ENCODE measurements at places on chromosomes 3 and 15. TPM values are rescaled to one million over a fixed set of nuclear protein-coding genes. Genes with fewer than 3 reads are reported as not detected.

The IGSF11 gene
- 0.37 TPM for total RNA-seq

- no peaks in the 10 kb centered on the region for H3K36me3 ChIP-seq
- no peak overlapping the region for H3K27ac ChIP-seq
- H3K4me1 ChIP-seq, result no peaks in the 10 kb centered on the region
- H3K4me3 ChIP-seq, result no peak overlapping the region
Observed at GRCh38 chr3:21500834-21501233, 250.2 kb downstream of the ZNF385D start.

DNA sequence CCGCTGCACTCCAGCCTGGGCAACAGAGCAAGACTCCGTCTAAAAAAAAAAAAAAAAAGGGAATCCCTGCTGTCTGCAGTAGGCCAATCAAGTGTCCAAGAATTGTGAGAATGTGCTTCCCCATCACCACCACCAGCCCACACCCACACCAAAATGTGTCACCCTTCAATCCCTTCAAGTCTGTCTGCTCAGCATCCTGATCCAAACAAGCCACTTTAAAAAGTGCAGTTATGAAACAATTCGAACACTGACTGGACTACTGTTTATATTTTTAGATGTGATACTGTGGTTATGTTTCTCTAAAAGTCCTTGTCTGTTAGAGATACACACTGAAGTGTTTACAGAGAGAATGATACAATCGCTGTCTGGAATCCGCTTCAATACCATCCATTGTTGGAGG is 78.1 kb upstream of the CGNL1 start:
- no peak overlapping the region for H3K4me3 ChIP-seq
- no peaks in the 10 kb centered on the region for H3K27me3 ChIP-seq
- H3K4me1 ChIP-seq, result no peaks in the 10 kb centered on the region
- DNase-seq, result no peak
- no peak overlapping the region for H3K27ac ChIP-seq
- no peaks in the 10 kb centered on the region for H3K36me3 ChIP-seq

DNA sequence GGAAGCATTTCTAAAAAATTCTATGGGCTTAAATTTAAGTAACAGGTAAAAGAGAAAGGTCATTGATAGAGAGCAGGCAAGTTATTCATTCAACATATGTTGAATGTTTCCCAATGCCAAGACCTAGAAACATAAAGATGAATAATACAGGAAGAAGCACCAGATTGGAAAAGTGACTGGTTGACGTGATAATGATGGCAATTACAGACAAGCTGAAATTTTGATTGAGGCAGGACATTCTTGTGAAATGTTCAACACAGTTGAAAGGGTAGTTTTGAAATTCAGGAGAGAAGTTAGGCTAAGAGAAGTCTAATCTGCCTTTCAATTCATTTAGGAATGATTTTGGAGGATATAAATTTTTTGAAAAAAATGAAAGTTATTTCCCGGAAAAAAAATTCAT is 536.3 kb upstream of the NAALADL2 start:
- DNase-seq, result no peak
- no peak overlapping the region for H3K4me3 ChIP-seq
- H3K36me3 ChIP-seq, result no peaks in the 10 kb centered on the region

The SLC27A2 gene
- 33.2 TPM for total RNA-seq

DNA sequence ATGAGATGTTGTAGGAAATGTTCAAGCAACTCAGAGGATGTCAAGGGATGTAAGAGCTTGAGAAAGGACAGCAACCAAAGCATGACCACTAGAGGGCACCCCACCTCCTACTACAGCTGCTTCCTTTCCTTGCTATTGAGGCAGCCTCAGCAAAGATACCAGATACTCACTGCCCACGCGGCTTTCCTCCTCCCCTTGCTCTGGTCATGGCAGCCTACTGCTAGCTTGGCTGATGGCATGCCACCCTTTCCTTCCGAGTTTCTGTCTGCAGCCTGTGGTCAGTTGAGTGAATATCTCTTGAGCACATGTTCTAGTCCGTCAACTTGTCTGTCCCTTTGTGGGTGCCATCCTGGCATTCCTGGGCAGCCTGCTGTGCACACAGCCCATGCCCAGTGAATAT is 4.4 kb upstream of the CXCR6 start:
- peaks cover 15% of the 10 kb centered on the region for H3K36me3 ChIP-seq
- H3K27ac ChIP-seq, result peak overlapping the region; percentile 24
- H3K27me3 ChIP-seq, result no peaks in the 10 kb centered on the region
- H3K4me3 ChIP-seq, result no peak overlapping the region
- DNase-seq, result peak; percentile 88

- no peak for DNase-seq
- H3K27ac ChIP-seq, result no peak overlapping the region
- no peak overlapping the region for H3K4me3 ChIP-seq
- no peaks in the 10 kb centered on the region for H3K36me3 ChIP-seq
- no peaks in the 10 kb centered on the region for H3K4me1 ChIP-seq
- H3K27me3 ChIP-seq, result no peaks in the 10 kb centered on the region
Observed at GRCh38 chr3:169509780-169510692, 153.5 kb downstream of the MECOM start.

DNA sequence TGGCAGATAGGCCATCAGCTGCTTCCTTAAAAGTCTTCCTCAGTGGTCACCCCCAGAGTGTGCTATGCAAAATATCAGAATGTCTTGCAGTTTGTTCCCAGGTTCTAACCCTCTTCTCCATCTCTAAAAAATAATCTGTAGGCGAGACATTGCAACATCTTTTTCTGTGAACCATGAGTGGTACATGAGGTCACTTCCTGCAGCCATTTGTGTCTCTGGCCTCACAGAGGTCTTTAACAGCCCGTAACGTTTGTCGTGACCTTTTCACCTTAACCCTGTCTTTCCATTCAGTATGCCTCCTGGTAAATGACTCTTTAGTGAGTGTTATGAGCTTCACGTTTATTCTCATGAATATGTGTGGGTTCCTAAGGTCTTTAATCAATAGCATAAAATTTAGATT is 145.4 kb downstream of the KLHL25 start:
- H3K36me3 ChIP-seq, result peaks cover 24% of the 10 kb centered on the region
- peaks cover 5% of the 10 kb centered on the region for H3K4me1 ChIP-seq
- H3K27ac ChIP-seq, result peak overlapping the region; percentile 40
- no peak overlapping the region for H3K4me3 ChIP-seq

The CFAP44 gene
- total RNA-seq, result 22.4 TPM

DNA sequence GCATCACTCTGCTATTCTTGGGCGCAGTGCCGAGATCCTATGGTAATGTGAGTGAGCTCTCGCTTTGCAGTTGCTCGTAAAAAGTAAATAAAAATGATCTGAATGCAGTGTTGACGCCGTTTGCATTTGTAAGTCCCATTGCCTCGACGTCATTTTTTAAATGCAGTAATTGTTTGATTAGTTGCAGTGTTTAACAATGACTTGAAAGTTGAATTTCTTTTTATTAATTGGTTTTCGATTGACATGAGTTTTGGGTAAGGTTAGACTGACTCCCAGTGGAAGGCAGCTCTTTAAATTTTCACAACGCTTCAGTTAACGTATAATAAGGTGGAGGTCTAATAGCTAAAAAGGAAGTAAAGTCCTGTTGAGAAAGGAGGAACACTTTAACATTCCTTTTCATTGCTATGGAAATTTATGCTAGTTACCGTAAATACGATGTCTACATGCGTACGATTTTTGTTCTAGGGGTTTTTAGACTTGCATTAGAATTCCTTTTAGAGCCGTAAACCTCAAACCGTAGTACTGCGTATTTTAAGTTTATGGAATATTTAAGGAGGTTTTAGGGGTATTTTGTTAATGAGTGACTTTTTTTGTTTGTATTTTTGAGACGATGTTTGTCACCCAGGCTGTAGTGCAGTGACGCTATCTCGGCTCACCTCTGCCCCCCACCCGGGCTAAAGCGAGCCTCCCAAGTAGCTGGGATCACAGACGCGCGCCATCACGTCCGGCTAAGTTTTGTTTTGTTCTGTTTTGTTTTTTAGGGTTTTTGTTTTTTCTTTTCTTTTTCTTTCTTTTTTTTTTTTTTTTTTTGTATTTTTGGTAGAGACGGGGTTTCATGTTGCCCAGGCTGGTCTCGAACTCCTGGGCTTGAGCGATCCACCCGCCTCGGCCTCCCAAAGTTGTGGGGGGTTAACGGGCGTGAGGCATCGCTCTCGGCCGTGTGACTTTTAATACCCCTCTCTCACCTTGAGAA is 1.4 kb downstream of the MORF4L1 start:
- peak overlapping the region; percentile 99 for H3K27ac ChIP-seq
- no peaks in the 10 kb centered on the region for H3K36me3 ChIP-seq
- peak; percentile 24 for DNase-seq
- peak overlapping the region; percentile 93 for H3K4me3 ChIP-seq
- H3K27me3 ChIP-seq, result no peaks in the 10 kb centered on the region
- H3K4me1 ChIP-seq, result peaks cover 44% of the 10 kb centered on the region

- H3K4me3 ChIP-seq, result no peak overlapping the region
- H3K27me3 ChIP-seq, result no peaks in the 10 kb centered on the region
Observed at GRCh38 chr3:15750143-15750542, 47.6 kb downstream of the ANKRD28 start.
